ENCODE measurements at places on chromosomes 5 and 9.

DNA sequence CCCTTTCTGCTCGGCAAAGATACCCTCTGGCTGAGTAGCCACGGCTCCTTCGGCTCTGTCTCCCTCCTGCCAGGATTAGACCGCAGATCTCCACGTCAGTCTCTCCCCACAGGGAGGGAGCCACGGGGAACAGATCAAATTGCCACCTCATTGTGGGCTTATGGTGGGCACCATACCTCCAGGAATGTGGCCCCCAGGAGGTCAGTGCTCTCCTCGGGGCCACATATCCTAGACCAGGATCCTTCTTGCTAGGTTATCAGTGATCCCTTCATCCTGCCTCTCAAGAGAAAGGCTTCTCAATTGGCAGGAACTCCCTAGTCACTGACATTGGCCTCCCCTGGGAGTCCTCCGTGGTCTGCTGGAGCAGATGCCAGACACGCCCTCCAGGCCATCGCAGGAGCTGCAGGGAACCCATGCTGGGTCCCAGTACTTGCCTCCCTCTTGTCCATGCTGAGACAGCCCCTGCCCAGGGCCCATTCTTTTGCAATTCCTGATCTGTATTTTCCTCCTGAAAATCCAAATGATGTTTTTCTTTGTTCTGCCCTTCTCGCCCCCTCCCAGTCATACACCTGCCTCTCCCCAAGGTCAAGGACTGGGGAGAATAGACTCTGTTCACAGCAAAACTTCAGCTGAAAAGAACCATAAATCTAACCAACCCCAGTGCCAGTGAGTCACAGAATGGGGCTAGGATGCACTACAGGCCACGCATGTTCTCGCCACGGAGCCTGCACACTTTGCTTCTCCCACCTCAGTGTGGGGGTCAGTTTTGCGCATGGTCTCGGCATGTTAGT is 31.6 kb upstream of the ENHO start:
- no peak for DNase-seq

DNA sequence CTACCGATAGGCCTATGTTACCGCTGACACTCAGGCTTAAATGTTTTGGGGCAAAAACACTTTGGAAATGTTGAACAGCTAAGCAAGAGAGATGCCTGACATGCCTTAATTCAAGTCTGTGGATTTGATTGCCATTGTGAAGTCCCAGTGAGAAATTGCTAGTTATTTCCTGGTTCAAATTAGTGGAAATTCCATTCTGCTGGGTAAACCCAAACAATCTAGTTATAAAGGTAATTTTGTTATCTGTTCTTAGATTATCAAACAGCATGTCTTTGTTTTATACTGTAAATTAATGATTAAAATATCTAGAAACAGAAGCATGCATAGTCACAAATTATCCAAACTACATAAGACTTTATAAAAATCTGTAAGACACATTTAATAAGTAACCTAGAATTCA is 96.6 kb downstream of the PJA2 start:
- no peak for DNase-seq

GRCh38 chr9:95065224-95065623 is 252.3 kb downstream of the FANCC start:
- no peak for DNase-seq

GRCh38 chr9:127503947-127504886 is 52.9 kb downstream of the LRSAM1 start:
- peak; percentile 66 for DNase-seq

DNA sequence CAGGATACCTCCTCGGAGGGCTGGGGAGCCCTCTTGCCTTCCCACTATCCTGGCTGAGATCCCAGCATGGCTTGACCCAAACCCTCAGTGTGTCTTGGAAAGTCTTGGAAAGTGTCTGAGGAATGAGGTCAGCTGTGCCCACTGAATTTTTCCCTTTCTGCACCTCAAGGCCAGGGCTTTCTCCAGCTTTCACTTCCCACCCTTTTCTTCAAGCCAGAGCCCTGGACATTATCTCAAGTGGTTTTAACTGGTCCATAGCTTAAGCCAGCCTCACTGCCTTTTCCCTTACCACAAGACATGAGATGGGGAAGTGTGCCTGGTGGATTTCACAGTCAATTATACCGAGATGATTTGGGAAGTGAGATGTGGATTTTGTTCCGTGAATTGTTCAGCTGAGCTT is 35.7 kb upstream of the LHX2 start:
- no peak for DNase-seq

- no peak for DNase-seq
These were observed 6.2 kb downstream of the UGT3A2 start for GRCh38 chr5:36060420-36060887.

DNA sequence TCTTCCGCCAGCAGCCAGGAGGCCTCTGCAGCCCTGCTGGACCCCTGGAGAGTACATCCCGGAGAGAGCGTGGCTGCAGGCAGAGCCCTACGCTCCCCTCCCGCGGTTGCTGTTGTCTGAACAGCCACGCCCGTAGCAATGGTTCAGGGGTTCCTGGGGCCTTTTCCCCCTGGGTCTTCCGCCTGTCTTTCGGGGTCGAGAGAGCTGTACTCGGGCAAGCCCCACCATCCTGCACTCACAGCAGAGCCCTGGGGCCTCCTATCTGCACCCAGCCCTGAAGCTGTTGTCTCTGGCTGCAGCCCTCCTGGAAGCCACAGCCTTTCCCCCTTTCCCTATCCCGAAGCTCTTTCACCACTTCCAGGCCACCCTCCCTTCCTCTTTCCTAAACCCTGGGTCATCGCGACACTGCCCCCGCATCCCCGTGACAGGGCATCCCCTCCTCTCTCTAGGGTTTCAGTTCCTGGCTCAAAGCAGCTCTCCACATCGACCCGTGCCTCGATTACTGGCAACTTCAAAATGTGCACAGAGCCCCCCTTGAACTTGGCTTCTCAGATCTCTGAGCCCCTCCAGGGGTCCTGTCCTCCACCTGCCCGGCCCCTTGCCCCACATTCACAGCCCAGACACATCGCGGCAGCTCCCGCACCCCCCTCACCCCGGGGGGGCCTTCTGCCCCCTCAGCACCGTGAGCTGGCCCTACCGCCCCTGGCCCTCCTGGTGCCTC is 43.9 kb upstream of the CEP72 start:
- no peak for DNase-seq

DNA sequence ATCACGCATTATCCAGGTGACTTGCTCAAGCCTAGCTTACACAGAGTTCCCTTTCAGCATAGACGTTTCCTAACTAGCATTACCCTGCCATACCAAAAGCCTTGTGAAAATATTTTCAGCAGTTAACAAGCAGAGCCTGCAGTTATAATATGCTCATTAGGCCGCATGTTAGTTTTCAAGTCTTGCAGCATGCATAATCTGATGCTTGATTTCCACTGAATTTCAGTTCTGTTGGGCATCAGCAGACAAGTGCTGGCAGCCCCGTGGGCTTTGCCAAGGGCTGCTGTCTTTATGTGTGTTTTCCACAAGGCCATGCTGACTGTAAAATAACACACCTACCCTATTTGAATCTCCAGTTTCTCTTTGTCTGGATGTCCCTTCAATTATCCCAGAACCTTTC is 491.0 kb upstream of the WWC1 start:
- DNase-seq, result no peak

GRCh38 chr5:150081541-150082283 is 4.6 kb downstream of the CSF1R start:
- peak; percentile 77 for DNase-seq

GRCh38 chr9:95920017-95920416 is 44.5 kb downstream of the ERCC6L2 start:
- no peak for DNase-seq

- no peak for DNase-seq
These were observed 160.6 kb downstream of the ZDHHC21 start for GRCh38 chr9:14532456-14533115.

DNA sequence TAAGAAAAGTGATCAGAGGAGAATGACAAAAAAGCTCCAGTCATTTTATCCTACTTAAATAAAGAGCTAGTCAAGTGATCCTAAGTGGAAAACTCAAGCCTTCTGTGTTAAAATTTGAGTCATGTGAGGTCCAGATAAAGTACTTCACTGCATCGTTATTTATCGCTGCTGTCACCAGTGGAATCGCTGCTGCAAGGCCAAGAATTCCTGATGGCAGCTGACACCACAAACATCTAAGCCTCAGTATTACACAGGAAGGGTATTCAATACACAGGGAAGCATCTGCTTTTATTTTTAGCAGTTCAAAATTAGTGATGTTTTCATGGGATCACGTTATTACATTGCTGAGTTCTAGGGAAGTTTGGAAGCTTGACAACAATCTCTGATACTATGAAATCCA is 190.3 kb downstream of the GOLPH3 start:
- DNase-seq, result no peak

- DNase-seq, result peak; percentile 37
These were observed 64.8 kb downstream of the DPYSL3 start for GRCh38 chr5:147445090-147445489.

GRCh38 chr9:8234316-8234715 is 434.7 kb upstream of the DMAC1 start:
- no peak for DNase-seq

DNA sequence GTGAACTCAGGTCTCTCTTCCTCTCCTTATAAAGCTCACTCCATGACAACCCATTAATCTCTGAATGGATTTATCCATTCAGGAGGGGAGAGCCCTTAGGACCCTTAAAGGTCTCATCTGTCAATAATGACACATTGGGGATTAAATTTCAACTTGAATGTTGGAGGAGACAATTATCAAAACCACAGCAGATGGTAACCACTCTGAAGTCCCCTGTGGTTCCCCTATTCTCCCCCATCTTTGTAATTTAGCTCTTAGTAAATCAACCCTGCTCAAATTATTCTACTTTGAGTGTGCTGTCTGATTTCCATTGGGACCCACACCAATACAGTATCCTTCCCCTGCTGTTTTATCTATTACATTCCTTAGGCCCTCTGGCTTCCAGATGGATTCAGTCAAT is 72.0 kb upstream of the RAI14 start:
- DNase-seq, result no peak

DNA sequence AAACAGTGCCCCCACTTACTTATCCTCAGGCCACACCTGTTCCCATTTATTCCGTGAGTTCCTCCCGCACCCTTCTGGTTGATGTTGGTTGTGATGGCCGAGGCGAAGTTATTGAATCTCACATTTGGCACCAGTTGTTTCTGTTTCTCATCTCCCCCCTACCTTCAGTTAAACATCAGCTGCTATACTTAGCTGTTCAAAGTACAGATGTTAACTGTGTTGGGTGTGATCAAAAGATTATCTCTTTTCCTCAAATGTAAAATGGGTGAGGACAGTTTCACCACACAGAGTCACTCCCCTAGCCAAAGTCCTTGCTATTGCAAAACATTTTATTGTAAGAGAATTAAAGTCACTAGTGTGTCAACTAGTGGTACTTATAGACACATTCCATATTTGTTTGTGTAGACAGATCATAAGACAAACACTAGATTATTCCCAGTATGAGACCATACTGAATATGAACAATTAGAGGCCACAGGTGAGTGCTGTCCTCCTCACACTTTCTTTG is 43.2 kb upstream of the PRSS3 start:
- DNase-seq, result no peak

GRCh38 chr5:137659209-137659608 is 76.7 kb downstream of the KLHL3 start:
- no peak for DNase-seq

GRCh38 chr9:124369231-124369797 is 45.9 kb downstream of the PSMB7 start:
- DNase-seq, result no peak

- DNase-seq, result no peak
These were observed 29.0 kb downstream of the HRH2 start for GRCh38 chr5:175686826-175687225.

DNA sequence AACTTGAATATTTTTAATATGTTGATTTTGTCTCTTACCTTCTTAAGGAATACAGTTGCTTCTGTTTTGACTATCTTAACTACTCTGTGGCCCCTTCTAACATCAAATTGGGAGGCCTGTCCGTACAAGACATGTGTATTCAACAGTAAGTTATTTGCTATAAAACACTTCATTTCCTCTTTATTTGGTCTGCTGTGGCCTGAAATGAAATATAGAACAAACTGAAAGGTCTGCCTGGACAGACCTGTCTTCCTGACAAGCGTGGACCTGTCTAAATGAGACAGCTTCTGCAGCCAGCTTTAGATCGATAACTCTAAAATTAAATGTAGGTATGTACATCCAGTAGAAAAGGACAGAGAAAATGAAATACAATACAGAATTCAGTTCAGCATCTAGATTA is 2.2 kb upstream of the LPAR1 start:
- no peak for DNase-seq

- DNase-seq, result peak; percentile 17
These were observed 206.7 kb downstream of the FAM114A2 start for GRCh38 chr5:153831973-153832372.

DNA sequence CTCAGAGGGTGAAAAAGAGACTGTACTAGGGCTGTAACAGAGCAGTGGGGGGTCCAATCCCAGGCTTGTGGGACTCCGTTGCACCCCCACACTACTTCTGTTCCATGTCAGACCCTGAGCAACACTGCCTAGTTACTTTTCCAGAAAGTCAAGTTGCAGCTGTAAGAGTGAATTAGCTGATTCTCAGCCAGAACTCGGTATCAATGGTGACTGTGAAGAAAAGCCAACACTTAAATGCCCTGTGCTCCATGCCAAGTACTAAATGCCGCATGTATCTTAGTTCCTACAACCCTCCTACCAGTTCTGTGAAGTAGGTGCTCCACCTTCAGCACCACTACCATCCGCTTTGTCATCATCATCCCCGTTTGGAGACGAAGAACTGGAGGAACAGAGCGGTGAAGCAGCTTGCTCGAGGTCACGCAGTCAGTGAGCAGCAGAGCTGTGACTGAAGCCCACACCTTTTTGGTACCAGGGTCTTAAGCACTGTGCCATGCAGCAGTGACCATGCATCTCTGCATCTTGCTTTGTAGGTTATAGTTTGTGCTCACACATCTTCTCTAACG is 64.3 kb downstream of the NSG2 start:
- no peak for DNase-seq

GRCh38 chr5:157030692-157031091 is 28.2 kb downstream of the HAVCR1 start:
- no peak for DNase-seq

GRCh38 chr9:117523531-117524153 is 108.8 kb upstream of the ASTN2 start:
- no peak for DNase-seq

- no peak for DNase-seq
These were observed 46.7 kb downstream of the SAR1B start for GRCh38 chr5:134585966-134586365.

DNA sequence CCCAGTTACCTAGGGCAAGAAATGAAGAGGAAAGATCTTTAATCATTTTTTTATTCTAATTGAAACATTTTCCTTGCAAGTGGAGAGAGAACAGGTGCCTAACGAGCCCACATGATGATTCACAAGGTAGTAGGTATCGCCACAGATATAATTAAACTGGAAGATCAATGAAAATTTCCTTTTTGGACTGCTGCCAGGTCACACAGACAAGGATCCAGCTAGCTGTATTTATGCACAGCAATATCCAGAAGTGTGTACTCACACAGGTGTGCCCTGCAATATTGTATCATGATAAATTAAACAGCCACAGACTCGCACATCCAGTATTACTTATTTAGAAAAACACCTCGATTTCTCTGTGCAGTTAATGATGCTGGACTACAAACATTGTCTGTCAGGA is 294.0 kb upstream of the SMARCA2 start:
- DNase-seq, result no peak

GRCh38 chr9:107269681-107270080 is 13.4 kb upstream of the RAD23B start:
- DNase-seq, result no peak

Measured in pons (tissue), 1 donor.